ENCODE measurements at places on chromosomes 11 and 22.
A peak's percentile ranks its signal among the peaks of the same experiment; 100 is the strongest.

- DNase-seq: peak; percentile 59
Measured at GRCh38 chr11:46380340-46381047, 975 bp upstream of the MDK start.

- no peak for DNase-seq
Measured at GRCh38 chr11:74084796-74085541, 76.1 kb upstream of the UCP3 start.

- no peak for DNase-seq
Measured at GRCh38 chr22:31972180-31972579, 27.8 kb downstream of the YWHAH start.

- DNase-seq: no peak
Measured at GRCh38 chr11:19313140-19313539, 72.4 kb upstream of the E2F8 start.

DNA sequence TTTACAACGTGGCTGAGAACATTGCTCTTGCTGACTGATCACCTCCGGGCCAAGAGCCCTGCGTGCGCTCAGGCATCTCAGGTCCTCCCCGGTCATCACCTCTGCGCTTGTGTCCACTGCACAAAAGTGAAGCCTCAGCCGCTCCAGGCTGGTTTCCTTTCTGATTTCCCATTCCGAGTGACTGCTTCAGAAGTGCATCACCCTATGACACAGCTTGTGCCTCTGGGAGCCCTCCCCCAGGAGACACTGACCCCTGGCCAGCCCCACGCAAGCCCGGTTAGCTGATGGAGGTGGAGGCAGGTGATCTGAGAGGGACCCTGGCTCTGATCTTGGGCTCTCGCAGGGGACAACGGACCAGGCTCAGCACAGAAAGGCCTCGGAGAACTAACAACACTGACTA, 38.3 kb upstream of the GNB1L start:
- DNase-seq: no peak

DNA sequence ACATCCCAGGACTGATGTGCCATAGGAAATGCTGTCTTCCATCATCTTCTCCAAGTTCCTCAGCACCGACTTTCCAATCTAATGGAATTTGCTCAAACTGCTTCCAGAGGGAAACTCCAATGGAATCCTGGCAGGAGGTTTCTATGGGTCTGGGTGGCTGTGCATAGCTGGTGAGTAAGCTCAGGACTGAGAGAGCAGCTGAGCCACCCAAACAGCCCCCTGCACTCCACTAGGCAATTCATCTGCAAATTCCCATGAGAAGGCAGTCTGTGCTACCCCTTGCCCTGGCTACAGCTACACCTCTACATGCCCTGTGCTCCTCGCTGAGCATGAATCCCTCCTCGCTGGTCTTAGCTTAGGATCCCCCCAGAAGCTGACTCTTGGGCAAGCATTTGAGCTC, 127.9 kb upstream of the CSNK2A3 start:
- no peak for DNase-seq

DNA sequence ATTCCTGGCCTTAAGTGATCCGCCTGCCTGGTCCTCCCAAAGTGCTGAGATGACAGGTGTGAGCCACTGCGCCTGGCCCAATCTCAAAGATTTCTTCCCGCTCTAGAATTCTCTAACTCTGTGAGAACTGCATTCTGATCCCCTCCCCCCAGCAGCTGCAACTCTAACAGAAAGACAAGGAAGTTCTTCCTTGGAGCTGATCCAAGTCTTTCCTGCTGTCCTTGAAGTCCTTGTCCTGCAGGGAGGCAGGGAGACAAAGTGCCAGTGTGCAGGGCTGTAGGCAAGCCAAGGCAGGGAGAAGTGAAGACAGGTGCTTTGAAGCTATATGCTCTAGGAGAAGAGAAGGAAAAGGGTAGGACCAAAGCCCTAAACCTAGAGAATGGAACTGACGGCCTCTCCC, 9.5 kb upstream of the GGA1 start:
- DNase-seq: no peak

DNA sequence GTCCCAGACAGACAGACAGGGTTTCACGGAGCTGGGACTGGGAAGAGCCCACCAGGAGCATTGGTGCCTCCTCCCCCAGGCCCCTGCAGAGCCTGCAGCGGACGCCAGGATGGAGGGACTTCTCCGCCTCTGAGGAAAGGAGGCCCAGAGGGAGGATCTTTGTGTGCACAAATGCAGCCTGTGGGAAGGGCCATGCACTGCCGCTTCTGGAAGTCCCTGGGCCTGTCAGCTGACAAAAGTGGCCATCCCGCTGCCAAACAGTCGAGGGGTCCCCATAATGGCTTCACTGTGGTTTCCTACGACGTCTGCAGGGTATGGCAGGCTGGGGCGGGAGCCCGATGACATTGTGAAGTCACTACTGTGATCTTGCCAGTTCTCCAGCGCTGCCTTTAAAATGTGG, 73.8 kb downstream of the TP53I11 start:
- no peak for DNase-seq

DNA sequence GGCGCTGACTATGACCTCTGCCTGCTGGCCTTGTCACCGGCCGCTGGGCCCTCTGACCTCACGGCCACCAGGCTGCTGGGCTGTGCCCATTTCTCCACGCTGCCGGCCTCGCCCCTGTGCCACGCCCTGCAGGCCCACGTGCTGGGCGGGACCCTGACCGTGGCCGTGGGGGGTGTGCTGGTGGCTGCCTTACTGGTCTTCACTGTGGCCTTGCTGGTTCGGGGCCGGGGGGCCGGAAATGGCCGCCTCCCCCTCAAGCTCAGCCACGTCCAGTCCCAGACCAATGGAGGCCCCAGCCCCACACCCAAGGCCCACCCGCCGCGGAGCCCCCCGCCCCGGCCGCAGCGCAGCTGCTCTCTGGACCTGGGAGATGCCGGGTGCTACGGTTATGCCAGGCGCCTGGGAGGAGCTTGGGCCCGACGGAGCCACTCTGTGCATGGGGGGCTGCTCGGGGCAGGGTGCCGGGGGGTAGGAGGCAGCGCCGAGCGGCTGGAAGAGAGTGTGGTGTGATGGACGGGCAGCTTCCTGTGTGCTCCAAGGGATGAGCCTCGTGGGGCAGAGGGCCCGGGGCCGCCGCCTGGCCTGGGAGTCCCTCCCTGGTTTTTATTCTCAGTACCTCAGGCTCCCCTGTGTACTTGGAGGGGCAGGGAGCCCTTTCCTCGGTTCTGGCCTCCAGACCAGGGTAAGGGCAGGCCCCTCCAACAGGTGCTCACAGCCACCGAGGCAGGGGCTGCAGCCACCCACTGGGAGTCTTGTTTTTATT, 3.0 kb downstream of the LRFN4 start:
- no peak for DNase-seq

GRCh38 chr11:36077886-36078685, 134.2 kb downstream of the LDLRAD3 start:
- no peak for DNase-seq

DNA sequence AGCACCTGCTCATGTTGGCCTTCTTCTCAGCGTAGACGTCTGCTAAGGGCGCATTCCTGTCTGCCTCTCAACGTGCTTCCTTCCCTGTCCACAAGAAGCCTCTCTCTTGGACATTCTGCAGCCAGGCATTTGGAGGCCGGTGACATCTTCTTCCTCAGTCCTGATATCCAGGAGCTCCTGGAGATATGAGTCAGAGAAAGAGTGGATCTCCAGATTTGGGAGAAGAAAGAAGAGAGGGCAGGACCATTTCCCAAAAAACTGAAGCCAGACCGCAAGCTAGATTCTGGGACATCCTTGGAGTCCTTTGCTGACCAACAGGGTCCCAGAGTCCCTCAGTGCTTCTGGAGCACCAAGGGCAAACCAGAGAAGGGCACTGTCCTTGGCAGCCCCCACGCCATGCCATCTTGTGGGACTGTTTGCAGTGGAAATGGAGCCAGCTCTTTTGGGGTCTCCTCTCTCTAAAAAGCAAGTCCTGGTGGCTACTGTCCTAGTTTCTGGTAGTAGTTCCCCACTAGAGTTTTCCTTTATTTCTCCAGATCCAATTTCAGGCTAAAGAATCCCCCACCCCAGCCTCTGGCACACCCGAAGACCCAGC, 36.1 kb upstream of the SYT13 start:
- no peak for DNase-seq

DNA sequence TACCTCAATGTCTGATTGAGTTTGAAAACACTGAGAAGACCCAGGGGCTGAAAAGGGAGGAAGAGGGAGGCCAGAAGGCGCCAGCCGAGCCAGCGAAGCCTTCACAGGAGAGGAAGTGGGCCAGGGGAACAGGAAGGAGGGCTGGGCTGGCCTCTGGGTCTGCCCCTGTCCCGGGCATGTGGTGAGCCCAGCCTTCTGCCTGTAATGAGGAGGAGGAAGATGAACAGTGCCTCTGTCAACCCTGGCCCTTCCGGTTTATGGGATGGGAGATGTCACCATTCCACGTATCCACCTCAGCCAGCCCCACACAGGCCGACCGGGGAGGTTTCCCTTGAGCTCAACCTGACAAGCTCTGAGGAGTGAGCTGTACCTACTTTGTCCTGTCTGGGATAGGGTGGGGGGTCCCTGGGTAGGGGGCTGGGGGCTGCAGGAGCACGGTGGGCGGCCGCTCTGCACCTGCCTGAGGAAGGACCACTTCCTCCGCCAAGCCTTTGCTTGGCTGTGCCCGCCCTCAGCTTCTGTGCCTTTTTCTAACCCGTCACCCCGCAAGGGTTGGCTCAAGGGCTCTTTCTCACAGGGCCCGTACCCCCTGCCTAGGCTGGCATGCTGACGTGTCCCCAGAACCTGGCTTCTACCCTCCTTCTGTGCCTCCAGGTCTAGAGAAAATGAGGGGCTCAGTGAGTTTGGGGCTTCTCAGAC, 2.0 kb downstream of the PARVG start:
- DNase-seq: peak; percentile 58

- no peak for DNase-seq
Measured at GRCh38 chr11:50333861-50334260, 301.2 kb downstream of the OR4C45 start.

- DNase-seq: no peak
Measured at GRCh38 chr11:112050721-112051120, 23.1 kb downstream of the PIH1D2 start.
